Activated CD4-positive, alpha-beta T cell treated with anti-CD3 and anti-CD28 coated beads, Interleukin-2, amount 10 ng/mL, durations not matched to agents 7 days and 5 days (primary cell): ENCODE measurements at places on chromosomes 1 and 21. TPM values are rescaled to one million over a fixed set of nuclear protein-coding genes. Genes with fewer than 3 reads are reported as not detected.

GRCh38 chr1:4636644-4637380 is 17.6 kb upstream of the AJAP1 start:
- H3K4me3 ChIP-seq = no peak overlapping the region
- no peak overlapping the region for H3K27ac ChIP-seq
- peaks cover 7% of the 10 kb centered on the region for H3K27me3 ChIP-seq
- H3K36me3 ChIP-seq = no peaks in the 10 kb centered on the region
- DNase-seq = no peak
- H3K4me1 ChIP-seq = no peaks in the 10 kb centered on the region

DNA sequence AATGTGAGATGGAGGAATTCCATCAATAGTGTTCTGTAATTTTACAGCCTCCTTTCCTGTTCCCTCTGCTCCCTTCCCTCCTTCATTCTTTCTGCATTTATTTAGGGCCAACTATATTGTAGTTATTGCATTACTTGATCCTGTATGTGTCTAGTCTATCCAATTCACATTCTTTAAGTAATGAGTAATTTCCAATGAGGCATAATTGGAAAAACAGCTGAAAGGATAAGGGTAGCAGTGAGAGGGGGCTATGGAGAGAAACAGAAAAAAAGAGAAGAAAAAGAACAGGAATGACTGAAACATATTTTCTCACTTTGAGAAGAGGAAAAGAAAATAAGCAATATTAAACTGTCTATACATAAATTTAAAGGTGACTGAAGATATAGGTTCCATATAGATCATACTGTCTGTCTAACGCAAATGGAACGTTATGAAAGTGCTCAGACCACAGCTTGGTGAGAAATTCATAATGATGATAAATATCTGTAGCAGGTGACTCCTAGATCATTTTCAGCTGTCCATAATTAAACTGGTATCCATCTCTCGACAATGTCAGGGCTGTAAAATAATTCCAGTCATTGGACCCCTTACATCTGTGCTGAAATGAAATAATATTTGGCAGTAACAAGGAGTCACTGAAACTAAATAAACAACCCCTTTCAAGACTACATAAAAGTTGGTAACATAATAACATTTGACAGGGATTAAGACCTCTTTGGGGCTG is 61.8 kb downstream of the SPAG17 start:
- no peak overlapping the region for H3K4me3 ChIP-seq
- no peak for DNase-seq
- peaks cover 4% of the 10 kb centered on the region for H3K27me3 ChIP-seq
- H3K4me1 ChIP-seq = no peaks in the 10 kb centered on the region

ATAD3C gene
- total RNA-seq = 0.17 TPM

NBPF14 gene
- total RNA-seq = 20.6 TPM

FCRL1 gene
- 0.22 TPM for total RNA-seq
